NCI-H1930 (cell line): ENCODE measurements at places on chromosomes 1 and 21.

GRCh38 chr1:78619803-78620579 lies at the start of gene IFI44L:
IFI44L (plus strand) TSS chr1:78620448; CDS start chr1:78627916, 7,468 bp downstream.
- no peak for DNase-seq

DNA sequence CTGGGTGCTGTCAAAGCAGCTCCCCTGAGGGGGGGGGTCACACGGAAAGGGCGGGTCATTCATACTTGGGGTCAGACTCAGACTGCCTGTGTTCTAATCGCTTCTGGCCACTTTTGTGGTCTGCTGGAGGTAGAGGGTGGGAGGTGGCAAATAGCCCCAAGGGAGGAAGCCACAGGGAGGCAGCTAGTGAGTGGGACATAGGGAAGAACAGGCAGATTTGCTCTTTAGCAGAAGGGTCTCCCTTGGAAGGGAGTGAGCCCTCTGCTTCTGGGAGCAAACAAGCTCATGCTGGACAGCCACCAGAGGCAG lies 24.5 kb downstream of the ACOT11 start:
- DNase-seq = no peak

DNA sequence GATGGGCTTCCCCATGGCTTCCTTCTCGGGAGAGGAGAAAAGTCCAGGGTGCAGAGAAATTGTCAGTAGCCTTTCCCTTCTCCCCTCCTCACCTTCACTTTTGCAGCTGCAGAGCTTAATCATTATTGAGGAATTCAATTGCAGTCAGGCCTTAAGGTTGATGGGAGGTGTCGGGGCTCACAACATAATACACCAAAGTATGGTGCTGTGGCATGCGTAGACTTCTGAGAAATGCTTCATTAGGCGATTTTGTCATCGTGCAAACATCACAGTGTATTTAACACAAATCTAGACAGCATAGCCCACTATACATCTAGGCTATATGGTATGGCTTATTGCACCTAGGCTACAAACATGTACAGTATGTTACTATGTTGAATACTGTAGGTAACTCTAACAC lies 100.2 kb upstream of the PPM1J start:
- DNase-seq = no peak

- DNase-seq = no peak
These were observed 746 bp downstream of the MIS18A start for GRCh38 chr21:32278103-32278502.

DNA sequence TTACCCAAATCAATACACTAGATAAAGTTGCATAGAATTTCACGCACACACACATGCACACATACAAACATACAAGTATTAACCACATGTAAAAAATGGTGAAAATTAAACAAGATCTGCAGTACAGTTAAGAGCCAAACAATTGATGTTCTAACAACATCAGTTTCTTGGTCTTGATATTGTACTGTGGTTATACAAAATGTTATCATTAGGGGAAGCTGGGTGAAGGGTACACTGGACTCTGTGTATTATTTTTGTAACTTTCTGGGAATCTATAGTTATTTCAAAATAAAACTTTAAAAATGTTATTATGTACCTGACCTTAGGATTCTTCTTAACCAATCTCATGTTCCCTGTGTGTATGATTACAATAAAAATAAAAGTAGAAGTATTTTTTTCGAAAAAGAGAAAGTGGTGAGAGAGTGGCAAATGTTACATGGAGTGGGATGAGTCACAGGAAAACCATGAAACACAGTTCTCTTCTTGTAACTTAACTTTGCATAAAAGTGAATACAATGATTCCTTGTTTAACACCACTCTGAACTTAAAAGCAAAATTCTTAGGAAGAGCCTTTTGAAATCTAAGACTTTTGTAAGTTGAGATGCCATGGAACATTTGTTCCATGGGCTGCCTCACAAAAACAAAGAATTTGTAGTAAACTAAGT lies 101.6 kb upstream of the RUNX1 start:
- no peak for DNase-seq

- DNase-seq = no peak
These were observed 387.0 kb downstream of the USP25 start for GRCh38 chr21:16116798-16117197.

GRCh38 chr1:58156124-58156468 lies 390.4 kb downstream of the OMA1 start:
- no peak for DNase-seq

- no peak for DNase-seq
These were observed 59.6 kb upstream of the DYNLT5 start for GRCh38 chr1:66692681-66693080.

GRCh38 chr1:31801458-31801857 lies 14.4 kb downstream of the SPOCD1 start:
- DNase-seq = no peak

DNA sequence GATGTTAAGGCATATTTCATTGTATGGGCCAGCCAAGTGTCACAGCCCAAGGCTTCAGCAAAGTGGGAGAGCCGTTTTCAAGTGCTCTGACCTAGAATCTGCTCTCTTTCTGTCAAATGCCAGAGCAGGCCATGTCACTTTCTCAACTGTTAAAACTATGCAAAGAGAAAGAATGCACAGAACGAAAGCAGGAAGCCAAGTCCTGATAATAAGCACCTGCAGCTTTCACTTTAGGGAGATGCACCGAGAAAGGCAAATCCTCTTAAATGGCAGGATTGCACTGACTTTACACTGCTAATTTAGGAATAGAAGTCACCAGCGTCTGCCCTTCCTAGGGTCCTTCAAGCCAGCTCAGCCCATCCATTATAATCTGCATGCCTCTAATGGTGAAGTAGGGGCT lies 49.2 kb upstream of the NTPCR start:
- DNase-seq = no peak

DNA sequence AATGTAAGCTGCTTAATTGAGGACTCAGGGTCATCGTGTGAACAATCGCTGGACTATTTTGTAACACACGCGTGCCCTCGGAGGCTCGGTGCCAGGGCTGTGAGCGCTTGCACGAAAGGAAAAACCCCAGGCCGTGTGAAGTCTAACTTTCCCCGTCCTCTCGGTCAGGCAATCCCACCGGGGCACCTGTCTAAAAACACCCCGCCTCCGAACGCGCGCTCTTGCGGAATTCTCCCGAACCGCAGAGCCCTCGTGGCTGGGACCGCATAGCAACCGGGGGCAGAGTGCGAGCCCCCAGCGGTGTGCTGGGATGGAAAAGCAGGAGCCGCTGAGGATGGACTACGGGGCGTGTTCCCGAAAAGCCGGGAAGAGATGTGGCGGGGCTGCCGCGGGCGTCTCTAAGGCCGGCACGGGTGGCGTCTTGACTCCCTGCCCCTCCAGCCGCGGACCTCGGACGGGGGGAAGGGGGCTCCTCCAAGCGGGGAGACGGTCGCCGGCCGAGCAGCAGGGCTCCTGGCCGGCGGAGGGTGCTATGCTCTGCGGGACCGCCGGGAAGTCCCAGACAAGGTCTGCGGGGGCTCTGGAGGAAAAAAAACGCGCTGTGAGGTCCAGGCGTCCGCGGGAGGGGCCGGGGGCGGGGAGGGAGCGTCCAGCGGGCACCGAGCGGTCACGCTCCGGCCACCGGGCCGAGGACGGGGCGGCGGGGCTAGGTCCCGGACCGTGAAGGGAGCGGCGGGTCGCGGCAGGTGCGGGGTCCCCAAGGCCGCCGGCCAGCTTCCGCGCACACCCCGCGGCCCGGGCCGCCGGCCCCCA lies 936 bp downstream of the ZBTB21 start:
- DNase-seq = peak; percentile 2

- no peak for DNase-seq
These were observed 7.9 kb downstream of the SLC2A7 start for GRCh38 chr1:9018333-9018732.

DNA sequence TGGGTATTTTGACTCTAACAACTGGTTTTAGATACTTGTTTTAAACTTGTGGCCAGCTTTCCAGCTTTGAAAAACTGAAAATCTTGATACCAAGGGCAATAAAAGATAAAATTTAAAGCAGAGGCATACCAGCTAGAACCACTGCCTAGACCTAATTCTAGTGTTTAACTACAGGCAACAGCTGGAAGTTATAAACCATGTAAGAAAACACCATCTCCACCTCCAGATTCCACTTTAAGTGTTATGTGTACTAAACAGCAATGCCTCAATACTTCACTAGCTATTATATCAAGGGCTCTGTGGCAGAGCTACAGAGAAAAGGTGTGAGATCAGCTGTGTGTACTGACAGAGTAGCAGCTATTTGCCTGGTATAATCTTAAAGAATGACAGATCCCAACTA lies 69.5 kb downstream of the LPAR3 start:
- no peak for DNase-seq

DNA sequence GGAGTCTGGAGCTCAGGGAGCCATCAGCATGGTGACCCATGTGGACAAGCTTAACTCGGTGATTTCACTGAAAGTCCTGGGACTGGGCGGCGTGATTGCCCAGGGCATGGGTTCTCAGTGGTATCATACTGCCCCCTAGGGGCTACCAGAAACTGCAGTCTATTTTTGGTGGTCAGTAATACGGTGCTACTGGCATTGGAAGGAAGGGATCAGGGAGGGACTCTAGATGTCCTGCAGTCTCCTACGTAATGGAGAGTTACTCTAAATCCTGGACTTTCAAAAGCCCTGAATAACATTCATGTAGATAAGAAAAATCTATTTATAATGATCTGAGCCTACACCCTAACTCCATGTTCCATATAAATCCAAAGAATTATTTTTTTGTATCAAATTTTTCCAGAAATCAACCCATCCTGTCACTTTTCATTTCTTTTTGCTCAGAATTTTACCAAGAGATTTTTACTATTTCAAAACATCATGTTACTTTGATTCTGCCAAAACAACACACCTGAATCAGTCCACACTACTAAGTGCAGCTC lies 37.3 kb downstream of the PABPC4 start:
- DNase-seq = peak; percentile 15

GRCh38 chr21:27837936-27838335 lies 871.0 kb upstream of the ADAMTS5 start:
- DNase-seq = no peak

DNA sequence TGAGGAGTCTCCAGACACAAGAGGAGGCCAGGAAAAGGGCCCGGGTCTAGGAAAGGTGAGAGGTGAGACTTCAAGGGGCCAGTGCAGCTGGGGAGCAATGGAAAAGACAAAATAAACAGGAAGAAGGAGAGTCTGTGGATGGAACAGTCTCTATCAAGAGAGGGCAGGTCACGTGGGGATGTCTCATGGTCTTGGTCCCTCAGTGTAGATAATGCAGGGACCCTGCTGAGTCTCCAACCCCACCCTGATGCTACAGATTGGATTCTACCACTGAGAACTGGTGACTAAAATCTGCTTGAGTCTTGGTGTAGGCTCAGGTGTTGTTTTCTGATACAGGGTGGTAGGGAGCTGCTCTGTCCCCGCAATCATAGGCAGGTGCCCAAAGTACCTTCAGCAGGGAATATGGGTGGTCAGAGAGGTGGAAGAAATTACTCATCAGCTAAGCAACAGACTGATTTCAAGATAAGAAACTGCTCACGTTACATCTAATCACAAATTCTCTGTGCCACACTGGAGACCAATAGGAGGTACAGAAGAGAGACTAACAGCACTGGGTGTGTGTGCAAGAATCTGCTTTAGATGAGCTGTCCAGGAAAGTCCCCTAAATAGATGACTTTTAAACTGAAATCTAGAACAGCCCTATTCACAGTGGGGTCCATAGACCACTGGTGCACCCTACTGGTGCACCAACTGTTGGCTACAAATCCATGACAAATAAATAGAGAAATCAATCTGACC lies 101.5 kb upstream of the TLR5 start:
- DNase-seq = no peak

GRCh38 chr21:14414932-14415508 lies 32.1 kb upstream of the HSPA13 start:
- DNase-seq = no peak

GRCh38 chr1:66929999-66930822 lies 5.4 kb downstream of the MIER1 start:
- peak; percentile 94 for DNase-seq

GRCh38 chr1:108704496-108704895 lies 8.2 kb upstream of the FNDC7 start:
- DNase-seq = no peak

- DNase-seq = peak; percentile 35
These were observed 21.9 kb downstream of the PUM1 start for GRCh38 chr1:31043631-31044030.

- no peak for DNase-seq
These were observed 250.1 kb downstream of the KAZN start for GRCh38 chr1:14848625-14849024.

- DNase-seq = no peak
These were observed 52.4 kb upstream of the FMO3 start for GRCh38 chr1:171038284-171038683.
